Inflammatory macrophage treated with lipopolysaccharide for 4 hours (primary cell): ENCODE measurements at places on chromosomes 3 and 15.
A peak's percentile ranks its signal among the peaks of the same experiment; 100 is the strongest.

GRCh38 chr15:56243163-56244037, at the start of gene RFX7:
Gene RFX7, minus strand, starts transcription at chr15:56243879. Its CDS starts 594 bp downstream, at chr15:56243285.
- peak; percentile 74 for DNase-seq

GRCh38 chr3:126293370-126294082, 63.7 kb downstream of the KLF15 start:
- no peak for DNase-seq

DNA sequence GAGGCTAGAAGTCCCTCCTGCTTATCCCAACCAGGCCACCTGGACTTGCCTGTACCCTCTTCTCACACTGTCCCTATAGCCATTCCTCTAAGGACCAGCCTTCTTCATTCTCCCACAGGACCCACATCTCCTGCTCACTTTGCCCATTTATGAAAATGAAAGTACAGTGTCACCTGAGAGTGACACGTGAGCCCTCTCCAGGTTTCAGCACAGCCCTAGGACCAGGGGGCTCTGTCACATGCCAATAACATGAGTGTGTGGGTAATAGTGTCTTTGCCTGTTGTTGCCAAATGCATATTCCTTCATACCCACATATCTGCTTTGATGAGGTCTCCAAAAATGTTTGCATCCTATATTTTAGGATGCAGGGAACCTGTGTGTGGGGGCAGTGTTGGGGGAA, 42.3 kb upstream of the TNFAIP8L3 start:
- no peak for DNase-seq

DNA sequence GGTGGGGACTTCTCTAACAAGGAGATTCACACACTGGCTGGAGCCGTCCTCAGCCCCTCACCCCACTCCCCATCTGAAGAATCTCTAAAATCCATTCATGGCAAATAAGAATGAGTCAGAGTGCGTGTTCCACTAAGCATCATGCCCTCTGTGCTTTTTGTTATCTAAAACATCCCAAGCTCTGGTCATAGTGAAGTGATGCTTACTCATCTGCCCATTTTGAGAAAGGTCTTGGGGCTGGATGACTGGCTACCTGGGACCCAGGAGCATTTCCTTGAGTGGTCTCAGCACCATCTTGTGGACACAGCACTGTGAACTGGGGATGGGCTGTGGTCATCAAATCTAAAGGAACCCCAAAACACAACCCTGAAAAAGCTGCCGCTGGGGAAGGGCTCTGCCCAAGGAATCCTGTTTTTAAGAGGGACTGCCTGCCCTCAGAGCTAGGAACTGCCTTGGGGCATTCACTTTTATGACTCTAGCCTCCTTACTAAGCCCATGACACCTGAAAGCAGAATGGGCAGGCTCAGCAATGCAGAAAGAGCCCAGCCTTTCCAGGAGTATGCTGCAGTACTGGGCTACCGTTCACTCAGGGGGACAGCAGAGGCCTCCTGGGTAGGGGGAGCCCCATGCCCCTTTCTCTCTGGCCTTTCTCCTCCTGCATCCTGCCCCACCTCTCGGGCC, 53.5 kb downstream of the ZBTB38 start:
- DNase-seq, result no peak

- DNase-seq, result no peak
These were observed 78.8 kb downstream of the FBN1 start for GRCh38 chr15:48566668-48567067.

DNA sequence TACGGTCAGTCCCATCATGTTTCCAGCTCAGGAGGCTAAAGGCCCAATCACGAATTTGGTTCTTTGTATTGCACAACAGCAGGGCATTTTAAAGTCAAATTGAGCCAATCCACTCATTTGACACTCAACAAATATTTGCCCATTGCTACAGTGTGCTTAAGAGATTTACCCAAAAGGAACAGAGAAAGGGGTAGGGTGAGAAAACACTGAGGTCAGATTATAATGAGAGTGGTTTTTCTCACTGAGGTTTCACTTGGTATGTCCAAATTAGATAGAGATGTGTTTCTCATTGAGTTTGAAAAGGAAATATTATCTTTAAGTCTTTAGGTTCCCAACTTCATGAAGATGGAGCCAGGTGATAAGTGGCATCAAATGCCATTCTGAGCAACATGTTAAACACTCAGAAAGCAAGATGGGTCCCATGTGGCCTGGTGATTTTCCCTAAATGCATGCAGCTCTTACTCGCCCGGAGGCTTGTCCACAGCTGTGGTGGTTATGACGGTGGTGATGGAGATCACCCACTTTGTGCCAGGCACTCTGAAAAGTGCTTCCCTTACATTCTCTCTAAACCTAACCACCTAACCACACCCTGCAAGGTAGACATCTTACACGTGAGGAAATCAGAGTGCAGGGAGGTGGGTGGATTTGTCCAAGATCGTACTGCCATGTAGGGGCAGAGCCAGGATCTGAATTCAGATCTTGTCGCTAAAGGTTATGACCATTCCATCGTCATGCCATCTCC, 31.2 kb upstream of the USP3 start:
- DNase-seq, result no peak

DNA sequence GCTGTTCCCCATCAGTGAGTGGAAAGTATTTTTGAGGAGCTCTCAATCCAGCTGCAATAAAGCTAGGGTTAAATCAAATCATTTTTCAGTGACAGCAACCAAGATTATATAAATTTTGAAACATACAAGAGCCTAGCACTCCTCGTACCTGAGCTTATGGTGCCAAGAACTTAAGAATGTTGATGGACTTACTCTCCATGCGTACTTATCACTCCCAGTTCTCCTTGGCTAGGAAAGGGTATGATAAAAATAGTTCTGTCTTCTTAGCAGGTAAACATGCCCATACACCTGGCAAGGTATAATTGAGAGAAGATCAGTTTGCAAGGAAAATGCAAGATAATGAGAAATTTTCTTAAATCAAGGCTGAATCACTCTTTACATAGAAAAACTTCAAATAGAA, 64.5 kb upstream of the SEMA6D start:
- no peak for DNase-seq

DNA sequence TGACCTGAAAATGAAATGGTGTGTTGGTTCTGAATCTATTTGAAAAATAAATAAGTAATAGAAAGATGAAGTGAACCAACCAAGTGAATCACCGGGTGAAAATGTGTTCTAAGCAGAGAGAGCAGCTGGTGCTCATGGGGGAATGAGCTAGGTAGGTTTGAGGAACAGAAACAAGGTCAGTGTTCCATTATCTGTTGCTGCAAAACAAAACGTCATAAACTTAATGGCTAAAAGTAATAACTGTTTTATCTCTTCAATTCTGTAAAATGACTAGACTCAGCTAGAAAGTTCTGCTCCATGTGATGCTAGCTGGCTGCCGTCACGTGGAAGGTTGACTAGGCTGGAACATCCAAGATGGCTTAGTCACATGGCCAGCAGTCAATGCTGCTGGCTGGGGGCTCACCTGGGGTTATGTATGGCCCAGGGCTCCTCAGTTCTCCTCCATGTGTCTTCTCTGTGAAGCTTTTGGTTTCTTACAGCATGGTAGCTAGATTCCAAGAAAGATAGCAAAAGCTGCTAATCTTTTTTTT, 13.3 kb upstream of the SH3BP5 start:
- peak; percentile 80 for DNase-seq

DNA sequence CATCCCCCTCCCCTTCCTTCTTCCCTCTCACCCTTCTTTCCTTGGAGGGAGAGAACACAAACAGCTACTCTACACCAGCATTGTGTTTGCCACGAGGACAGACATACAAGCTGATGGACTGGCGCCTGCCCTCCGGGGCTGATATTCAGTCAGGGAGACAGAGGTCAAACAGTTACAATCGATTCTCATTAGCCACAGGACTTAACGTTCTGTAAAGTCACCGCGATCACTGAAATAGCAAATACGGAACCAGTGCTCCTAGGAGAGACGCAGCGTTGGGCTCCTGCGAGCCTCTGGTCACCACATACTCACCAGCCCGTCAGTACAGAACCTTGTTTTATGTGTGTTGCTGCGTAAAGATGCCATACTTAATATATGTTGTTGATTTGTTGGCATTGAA, 108.8 kb downstream of the LRRK1 start:
- no peak for DNase-seq

GRCh38 chr3:172562871-172563865, 39.9 kb upstream of the TNFSF10 start:
- DNase-seq, result peak; percentile 85

DNA sequence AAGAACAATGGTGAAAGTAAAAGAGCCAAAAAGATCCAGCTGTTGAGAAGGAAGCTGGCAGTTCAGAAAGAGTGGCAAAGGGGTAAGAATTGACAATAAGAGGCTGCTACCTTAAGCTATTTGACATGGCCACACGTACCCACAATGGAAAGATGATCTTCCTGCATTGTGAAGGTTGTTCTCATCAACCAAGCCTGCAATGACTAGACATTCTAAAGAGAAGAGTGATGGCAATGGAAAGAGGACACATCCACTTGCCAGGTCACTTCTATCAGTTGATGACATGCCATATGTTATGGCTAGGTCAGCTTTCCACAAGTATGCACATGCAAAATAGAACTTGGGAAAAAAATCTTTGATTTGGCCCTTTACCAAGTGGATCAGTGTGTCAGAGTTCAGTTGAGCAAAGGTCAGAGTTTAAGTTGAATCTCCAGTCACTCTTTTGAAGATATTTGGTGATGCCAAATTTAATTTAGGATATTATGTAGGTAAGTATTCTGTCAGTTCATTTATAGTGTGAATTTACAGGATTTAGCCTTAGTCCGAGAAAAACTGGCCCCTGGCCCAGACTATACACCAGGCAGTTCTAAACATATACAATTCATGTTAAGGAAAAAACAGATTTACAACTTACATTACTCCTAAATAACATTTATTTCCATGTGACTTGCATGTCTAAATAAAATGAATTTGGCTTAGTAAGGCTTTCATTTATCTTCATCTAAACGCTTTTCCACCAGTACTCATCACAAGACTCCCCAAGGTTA, 104.9 kb upstream of the FLNB start:
- no peak for DNase-seq

DNA sequence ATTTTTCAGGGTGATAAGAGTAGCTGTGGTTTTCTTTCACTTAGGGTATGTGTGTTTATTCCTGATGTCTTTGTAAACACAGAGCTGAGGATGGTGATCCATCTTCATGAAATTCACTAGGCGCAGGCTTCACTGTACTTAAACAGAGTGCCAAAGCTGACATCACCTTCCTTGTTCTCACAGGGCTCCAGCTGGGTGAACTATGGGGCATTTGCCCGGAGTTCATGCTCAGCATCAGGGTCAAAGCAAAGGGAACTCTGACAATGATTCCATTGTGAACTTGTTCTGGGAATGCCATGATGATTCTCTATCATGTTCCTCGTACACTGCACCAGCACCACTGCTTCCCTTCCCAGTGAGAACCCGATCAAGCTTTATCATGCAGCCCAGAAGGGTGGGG, 184.8 kb upstream of the P2RY1 start:
- DNase-seq, result no peak
